ENCODE measurements at places on chromosomes 2 and 18.
A peak's percentile ranks its signal among the peaks of the same experiment; 100 is the strongest.

DNA sequence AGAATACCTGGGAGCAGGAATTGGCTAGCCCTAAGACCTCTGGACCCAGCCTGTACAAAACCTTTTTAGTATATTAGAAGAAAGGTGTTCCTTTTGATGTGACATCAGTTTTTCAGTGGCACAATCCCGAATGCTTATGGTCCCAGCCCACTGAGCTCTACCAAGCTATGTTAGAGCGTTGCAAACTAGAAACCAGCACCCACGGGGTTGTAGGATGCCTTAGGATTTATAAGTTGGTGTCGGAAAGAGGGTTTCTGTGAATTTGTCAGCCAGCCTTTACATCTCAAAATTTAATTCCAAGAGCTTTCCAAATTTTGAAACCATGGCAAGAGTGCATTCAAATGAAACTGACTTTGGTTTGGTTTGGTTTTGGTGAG, 499 bp upstream of the LMAN1 start:
- DNase-seq = no peak

- no peak for DNase-seq
Measured at GRCh38 chr2:62319070-62319469, 123.2 kb downstream of the B3GNT2 start.

GRCh38 chr18:72555101-72555500, 11.0 kb upstream of the CBLN2 start:
- no peak for DNase-seq

DNA sequence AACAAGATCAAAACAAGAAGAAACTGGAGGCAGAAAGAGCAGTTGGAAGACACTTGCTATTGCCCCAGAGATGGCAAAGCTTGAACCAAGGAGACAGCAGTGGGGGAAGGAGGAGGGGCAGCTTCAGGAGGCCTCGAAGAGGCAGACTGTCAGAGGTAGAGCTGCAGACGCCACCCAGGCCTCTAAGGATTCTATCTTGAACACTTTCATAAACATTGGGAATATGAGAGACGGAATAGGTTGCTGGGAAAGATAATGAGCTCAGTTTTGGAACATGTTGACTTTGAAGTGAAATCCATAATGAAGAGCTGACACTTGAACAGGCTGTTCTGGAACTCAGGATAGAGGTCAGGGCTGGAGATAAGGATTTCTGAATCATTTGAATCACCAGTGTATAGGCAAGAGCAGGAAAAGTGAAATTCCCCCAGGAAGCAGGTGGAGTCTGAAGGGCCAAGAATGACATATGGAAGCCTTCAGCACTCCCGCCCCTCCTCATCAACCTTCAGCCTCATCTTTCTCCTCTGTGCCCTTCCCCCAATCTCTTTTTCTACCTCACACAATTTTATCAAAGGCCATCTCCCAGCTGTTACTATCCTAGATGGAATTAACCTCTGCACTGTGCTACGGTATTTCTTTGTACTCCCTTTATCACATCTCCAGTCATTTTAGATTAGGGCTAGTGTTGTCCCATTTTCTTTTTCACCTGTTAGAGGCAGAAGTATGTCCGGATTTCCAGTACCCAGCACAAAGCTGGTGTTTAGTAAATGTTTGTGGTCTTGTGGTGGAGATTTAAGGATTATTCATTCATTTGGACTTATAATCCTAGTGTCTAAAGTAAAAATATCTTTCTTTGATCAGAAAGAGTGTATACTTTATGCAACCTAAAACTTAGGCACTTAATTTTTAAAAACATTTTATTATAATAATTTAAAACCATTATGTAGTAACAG, 47.5 kb upstream of the RTN4 start:
- no peak for DNase-seq

DNA sequence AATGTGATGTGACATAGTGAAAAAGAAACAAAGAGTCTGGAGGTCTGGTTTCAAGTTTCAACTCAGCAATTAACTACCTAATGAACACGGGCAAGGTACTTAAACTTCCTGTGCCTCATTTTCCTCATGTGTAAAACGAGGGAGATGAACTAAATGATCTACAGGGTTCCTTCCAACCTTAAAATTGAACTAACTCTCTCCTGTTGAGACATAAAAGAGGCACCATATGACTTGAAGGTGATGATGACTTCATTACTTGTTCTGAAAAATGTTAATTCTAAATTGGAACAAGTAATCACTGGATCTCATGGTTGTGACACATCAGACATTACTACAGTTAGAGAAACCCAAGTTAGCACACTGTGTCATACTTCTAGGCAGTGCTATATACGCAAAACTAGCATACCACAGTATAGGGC, 8.9 kb upstream of the REL start:
- no peak for DNase-seq

DNA sequence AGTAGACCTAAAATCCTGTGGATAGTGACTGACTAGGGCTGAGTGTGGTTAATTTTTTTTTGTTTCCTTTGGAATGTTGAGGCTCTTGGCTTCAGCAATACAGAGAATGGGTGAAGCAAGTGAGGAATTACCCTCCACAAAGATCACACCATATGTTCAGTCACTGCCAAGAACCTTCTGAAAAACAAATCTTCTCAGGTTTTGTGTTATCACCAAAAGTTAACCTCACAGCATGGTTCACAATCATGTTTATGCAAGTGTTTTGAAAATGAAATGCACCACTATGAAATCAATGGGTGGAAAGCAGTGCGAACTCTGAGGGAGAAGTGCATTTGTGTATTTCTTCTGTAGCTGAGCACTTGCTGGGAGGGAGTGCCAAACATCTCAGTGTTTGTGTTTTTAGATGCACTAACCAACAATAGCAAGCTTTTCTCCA, 44.4 kb downstream of the SPATS2L start:
- no peak for DNase-seq

GRCh38 chr2:241977557-241978300, 108.2 kb downstream of the RTP5 start:
- no peak for DNase-seq

DNA sequence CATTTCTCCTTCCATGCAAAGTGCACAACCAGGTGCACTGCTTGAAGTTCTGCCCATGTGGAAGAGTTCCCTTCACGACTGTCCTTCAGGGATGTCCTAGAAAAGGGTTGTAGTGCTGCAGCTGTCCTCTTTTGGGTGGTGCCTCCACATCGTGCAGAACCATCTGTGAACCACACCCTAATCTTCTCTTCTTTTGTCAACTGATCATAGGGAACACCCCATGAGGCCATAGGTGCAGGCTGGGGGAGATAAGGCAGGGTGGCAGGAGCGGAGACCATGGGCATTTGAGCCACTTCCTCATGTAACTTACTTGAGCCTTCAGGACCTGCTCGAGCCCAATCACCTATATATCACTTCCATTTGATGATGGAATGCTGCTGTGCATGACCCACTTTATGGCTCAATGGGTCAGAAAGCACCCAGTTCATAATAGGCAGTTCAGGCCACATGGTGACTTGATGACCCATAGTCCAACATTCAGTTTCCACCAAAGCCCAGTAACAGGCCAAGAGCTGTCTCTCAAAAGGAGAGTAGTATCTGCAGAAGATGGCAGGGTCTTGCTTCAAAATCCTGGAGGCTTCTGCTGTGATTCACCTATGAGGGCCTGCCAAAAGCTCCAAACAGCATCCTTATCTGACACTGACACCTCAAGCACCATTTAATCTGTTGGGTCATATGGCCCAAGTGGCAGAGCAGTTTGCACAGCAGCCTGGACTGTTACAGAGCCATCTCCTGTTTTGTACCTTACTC, 84.7 kb upstream of the CYRIA start:
- DNase-seq = no peak

DNA sequence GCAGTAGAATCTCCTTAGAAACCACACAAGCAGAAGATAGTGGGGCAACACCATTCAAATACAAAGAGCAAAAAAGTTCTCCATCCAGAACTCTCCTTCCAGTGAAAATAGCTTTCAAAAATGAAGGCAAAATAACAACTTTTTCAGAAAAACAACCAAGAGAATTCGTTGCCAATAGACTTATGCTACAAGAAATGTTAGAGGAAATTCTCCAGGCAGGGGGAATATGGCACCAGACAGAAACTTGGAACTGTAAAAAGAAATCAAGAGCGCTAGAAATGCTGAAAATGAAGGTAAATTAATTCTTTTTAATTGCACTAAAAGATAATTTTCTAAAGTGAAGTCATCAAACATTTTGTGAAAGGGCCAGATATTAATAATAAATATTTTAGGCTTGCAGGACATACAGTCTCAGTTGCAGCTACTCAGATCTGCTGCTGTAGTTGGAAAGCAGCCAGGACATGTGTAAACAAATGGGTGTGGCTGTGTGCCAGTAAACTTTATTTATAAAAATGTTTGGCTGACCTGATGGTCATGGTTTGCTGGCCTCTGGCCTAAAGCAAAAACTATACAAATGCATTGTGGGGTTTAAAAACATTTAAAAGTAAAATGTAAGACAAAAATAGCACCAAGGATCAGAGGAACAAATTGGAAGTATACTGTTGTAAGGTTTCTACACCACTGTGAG, 73.7 kb upstream of the TGFA start:
- peak; percentile 77 for DNase-seq

DNA sequence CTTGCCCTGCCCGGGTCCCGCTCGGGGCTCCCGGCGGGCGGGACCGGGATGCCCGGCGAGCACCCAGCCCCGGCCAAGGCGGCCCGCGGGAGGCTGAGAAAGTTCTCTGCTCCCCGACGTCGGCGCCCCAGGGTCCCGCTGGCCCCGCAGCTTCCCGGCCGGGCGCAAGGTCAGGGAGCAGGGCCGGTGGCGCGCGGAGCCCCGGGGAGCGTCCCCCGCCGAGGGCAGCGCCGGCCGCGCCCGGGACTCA, 331 bp downstream of the SERPINE2 start:
- no peak for DNase-seq

GRCh38 chr2:15894481-15895144, 45.7 kb upstream of the MYCN start:
- no peak for DNase-seq

DNA sequence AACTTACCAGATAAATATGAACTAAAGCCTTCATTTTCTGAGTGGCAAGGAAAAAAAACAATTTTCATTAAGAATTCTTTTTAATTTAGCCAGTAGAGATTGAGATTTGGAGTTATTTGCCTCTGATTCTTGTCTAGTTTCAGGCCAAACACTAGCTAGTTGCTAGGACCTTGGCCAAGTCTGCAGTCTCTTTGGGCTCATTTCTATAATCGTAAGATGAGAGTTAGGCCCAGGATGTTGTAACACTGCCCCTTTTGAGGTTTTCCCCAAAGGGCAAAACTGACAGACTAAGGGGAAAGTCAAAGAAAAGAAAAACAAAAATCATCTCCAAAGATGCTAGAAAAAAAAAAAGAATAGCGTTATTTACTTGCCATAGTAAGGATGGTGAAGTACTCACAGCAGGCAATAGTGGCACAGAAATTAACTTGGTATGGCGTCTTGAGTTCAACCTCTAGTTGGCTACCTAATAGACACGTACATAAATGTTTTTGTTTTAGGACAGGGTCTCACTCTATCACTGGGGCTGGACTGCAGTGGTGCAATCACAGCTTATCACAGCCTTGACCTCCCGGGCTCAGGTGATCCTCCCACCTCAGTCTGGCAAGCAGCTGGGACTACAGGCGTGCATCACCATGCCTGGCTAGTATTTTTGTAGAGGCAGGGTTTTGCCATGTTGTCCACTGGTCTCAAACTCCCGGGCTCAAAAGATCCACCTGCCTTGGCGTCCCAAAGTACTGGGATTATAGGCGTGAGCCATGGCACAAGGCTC, 23.0 kb upstream of the ADAM17 start:
- DNase-seq = no peak

DNA sequence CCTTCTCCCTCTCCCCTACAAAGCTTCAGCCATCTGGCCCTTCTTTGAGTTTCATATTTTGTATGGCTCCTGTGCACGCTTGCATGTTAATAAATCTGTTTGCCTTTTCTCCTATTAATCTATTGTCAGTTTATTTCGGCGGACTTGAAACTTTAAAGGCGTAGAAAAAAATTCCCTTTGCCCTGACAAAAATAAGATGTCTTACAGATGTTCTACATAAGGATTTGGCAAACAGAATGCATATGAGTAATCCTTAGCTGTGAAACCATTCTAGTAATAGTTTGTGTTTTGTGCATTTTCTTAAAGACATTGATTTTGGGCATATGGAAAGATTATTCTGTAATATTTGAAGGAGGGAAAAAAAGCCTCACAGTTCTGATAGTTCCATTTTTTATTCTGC, 15.0 kb upstream of the BMPR2 start:
- no peak for DNase-seq

GRCh38 chr18:8771930-8772329, 66.6 kb downstream of the MTCL1 start:
- no peak for DNase-seq

DNA sequence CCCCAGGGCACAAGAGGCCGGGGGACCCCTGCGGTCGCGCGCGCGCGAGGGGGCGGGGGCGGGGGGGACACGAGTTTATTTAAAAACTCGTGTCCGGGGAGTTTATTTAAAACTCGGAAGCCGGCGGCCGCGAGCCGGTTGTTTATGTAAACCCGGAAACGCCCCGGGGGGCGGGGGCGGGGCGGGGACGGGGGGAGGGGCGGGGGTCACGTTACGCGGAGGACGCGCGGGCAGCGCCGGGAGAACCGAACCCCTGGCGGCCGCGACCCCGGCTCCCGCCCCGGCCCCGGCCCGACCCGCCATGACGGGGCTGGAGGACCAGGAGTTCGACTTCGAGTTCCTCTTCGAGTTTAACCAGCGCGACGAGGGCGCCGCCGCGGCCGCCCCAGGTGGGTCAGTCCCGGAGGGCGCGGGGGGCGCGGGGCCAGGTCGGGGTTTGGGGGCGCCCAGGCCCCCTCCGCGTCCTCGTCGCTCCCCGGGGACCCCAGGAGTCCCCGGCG, 4.4 kb downstream of the NFATC1 start:
- DNase-seq = peak; percentile 43

- DNase-seq = no peak
Measured at GRCh38 chr18:43869451-43870008, 592.2 kb upstream of the SYT4 start.

GRCh38 chr18:24553571-24554285, 93.3 kb downstream of the HRH4 start:
- DNase-seq = peak; percentile 35

- no peak for DNase-seq
Measured at GRCh38 chr18:79911344-79912270, 39.8 kb downstream of the SLC66A2 start.

GRCh38 chr2:233079953-233080835, 20.1 kb downstream of the INPP5D start:
- no peak for DNase-seq

- no peak for DNase-seq
Measured at GRCh38 chr18:63143330-63143771, 176.2 kb downstream of the BCL2 start.

- no peak for DNase-seq
Measured at GRCh38 chr2:229514273-229514895, 200.0 kb downstream of the DNER start.
